Left cardiac atrium (tissue), 4 donors: ENCODE measurements at places on chromosomes 1 and 21. TPM values are rescaled to one million over a fixed set of nuclear protein-coding genes. Genes with fewer than 3 reads are reported as not detected.

DNA sequence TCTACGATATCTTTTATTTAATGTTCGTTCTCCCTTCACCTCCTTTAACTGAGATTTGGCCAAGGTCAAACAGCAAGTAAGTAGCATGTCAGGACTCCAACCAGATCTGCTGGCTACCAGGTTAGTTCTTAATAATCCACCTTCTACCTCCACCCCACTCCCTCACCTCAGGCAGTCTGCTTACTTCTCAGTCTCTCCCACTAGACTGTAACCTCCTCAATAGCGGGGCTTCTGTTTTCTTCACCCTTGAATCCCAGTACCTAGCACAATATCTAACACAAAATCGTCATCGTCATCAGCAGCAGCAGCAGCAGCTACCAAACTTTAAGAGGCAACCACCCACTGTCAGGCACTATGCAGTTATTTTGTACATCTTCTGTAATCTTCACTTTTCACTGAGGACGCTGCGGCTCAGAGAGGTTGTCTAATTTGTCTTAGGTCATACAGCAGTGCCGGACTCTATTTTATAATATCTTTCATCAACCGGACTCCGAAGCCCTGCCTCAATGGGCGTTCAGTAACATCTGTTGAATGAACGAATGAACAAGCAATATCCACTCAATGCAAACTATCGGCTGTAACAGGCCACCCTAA is 859 bp upstream of the MAGI3 start:
- no peak for DNase-seq

- DNase-seq: no peak
Measured at GRCh38 chr1:20400341-20401177, 85.5 kb downstream of the CAMK2N1 start.

- no peak for DNase-seq
Measured at GRCh38 chr1:233356705-233356987, 29.1 kb downstream of the MAP3K21 start.

DNA sequence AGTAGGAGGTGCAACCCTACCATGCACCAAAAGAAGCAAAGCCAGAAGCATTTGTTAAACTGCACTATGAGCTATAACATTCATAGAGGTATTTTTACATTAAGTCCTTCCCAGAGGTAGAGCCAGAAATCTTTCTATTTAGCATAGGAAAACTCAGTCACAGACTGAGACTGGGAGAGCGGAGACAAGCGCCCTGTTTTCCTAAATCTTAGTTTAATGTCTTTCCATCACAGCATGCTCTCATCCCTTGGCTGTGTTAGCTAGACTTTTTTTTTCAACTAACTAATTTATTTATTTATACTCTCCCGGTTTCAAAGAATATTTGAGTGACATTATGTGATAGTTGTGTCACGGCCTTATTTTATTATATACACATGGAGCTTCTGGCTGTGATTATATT is 304.1 kb downstream of the LMX1A start:
- no peak for DNase-seq

- no peak for DNase-seq
Measured at GRCh38 chr21:35838350-35838749, 222.0 kb downstream of the SETD4 start.

Gene GBP4
- total RNA-seq: 7.1 TPM

DNA sequence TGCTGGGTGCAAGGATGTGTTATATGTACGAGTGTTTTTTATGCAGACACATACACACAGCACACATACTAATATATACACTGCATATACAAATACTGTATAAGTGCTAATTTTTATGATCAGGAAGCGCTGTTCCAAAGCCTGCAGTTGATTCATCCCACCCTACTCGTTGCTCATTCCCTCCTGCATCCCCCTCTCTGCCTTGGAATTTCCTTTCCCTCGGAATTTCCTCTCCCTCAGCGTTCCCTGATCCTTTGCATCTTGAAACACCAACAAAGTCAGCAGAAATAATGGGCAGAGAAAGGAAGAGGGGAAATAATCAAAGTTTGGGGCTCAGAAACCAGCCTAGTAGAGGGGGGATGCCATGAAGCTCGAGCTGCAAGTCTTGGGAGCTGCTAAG is 98.9 kb downstream of the CSMD2 start:
- DNase-seq: no peak

Gene EPB41
- 24.2 TPM for total RNA-seq

Gene AGT
- 102 TPM for total RNA-seq

Gene AGMAT
- total RNA-seq: not detected

Gene FCRL6
- total RNA-seq: 0.21 TPM

DNA sequence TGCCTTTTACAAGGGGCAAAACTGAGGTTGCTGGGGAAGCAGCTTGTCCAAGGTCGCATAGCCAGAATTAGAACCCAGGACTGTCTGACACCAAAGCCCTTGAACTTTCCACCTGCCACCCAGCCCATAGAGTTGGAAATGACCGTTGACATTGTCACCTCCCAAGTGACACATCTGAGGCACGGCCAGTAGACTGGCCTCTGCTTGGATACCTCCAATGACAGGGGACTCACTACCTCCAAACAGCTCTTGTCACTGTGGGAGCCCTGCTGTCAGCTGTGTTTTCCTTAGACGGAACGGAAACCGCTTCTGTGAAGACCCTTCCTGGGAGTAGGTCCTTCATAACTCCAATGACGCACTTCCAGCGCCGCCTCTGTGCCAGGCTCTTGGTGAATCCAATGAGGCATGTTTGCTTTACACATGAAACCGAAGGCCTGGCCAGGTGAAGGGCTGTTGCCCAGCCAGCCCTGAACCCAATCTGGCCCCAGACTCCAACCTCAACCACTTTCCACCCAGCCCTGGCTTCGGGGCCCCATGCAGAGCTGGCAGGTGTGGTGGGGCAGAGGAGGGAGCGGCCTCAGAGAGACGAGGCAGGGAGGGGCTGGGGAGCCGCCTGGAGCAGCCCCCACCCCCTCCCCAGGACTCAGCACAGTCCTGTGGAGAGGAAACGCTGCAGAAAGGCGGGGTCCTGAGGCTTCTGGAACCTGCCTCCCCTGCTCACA is 109.2 kb upstream of the IFFO2 start:
- DNase-seq: no peak

GRCh38 chr1:62336995-62337705 is 17.9 kb upstream of the KANK4 start:
- no peak for DNase-seq
